ENCODE measurements at places on chromosomes 11 and 22.

GRCh38 chr11:92855607-92856405 is 113.6 kb upstream of the MTNR1B start:
- no peak for DNase-seq

- peak; percentile 74 for DNase-seq
These were observed 461 bp upstream of the EED start for GRCh38 chr11:86244063-86244521.

DNA sequence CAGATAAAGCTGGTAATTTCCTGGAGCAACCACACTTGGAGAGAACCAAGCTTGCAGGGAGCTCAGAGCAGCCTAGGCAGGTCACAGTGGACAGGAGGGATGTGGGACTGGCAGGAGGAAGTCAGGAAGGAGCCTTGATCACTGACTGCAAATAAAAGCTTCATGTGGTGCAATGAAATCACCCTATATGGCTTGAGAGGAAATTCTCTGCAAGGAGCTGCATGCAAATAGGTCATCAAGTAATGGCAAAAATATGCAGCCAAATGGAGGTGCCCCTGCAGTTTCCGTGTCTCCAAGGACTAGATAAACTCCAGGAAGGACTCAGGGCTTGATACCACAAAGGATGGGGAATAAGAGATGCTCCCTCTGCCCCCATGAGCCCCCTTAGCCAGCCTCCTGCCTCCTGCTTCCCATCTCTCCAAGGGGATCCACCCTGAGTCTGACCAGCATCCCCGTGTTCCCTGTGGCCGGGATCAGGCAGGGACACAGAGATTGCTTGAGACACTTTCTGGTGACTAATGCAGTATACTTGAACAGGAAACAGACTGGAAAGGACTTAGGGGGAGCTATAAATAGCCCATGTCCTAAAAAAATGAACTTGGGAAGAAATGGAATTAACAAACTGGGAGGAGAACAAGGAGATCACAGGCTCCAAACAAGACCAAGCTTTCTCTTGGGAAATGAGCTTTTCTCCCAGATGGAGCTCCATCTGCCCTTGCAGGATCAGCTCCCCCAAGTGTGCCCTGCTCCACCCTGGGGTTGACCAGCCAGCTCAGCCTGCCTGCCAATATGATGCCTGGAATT is 23.9 kb upstream of the MICAL2 start:
- DNase-seq = no peak

- DNase-seq = no peak
These were observed 77.2 kb downstream of the RDX start for GRCh38 chr11:110219006-110219785.

DNA sequence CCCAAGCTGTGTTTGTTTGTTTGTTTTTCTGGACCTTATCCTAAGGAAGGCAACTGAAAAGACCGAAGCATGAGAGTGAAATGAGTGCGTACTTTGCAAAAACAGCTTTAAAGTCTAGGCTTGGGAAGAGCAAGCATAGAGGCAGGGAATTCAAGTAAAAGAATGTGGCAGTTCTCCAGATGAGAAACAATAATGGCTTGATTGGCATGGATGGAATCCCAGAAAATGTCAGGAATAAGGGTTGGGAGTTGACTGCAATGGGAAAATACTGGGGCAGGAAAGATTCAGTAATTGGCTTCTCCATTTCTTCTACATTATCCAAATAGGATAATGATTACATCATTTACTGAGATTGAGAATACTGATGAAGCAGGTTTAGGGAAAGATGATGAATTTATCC is 17.5 kb downstream of the SAAL1 start:
- DNase-seq = no peak

DNA sequence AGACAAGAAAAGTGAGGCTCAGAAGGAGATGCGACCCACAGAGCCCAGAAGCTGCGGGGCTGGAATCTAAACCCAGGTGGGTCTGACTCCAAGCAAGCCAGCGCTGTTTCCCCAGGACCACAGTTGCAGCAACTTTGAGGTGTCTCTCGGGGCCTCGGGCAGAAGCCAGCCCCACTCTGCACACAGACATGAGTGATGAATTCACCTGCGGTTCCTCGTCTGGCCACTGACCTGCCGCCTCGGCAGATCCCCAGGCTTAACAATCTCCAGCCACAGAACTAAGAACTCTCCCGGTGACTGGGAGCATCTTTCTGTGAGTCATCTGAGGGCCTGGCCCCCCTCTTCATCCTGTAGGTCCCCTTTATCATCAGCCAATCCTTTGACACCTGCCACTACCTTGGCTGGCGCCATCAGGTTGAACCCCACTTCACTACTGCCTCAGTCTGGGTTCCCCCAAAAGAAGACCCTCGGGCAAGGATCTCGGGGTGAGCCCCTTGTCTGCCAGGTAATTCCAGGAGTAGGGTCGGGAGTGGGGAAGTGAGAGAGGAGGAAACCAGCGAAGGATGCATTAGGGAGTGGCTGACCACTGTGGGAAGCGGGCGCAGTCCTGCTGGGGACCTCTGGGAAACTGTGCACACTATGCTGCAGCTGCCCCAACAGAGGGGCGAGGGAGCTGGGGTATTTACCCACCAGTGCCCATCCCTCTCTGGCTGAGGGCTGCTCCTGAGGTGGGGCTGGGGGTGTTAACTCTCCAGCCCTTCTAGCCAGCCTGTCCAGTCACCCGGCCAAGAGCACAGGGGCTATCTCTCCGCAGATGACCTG is 33.0 kb upstream of the MN1 start:
- no peak for DNase-seq

DNA sequence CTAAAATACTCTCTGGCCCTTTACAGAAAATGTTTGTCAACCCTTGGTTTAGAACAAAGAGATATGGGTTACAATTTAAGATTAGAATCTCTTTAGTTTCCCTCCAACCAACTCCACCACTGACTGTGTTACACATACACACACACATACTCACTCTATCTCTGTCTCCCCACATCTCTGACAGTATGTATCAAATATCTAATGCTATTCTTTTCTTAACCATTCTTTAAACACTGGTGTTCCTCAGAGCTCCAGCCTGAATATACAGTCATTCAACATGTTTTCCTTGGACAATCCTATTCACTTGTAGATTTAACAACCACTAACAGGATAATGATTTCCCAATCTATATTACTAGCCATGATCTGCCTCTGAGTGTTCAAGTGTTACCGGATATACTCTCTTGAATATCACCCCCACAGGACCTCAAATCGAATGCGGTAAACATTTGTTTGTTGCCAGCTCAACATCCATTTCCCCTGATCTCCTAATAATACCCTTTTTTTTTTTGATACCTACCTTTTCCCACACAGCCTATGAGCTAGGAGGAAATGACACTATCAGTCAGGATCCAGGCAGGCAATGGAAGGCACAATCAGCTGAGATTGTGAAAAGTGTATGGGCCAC is 6.1 kb downstream of the MPZL3 start:
- DNase-seq = no peak

DNA sequence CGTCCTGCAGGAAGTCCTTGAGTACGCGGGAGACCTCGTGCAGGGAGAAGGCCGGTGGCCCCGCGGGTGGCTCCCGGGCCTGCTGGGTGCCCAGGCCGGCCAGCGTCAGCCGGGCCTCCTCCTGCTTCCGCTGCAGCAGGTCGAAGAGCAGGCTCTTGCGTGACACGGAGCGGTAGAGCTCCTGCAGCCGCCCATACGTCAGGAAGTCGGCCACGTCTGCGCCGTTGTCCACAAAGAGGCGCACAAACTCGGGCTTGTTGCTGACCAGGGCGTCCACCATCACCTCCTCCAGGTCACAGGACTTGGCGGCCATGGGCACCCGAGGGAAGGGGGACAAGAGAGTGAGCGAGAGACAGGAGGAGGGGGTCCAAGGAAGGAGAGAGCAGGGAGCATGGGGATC is 14.6 kb downstream of the TSSC4 start:
- DNase-seq = no peak
